ENCODE measurements at places on chromosomes 5 and 9. TPM values are rescaled to one million over a fixed set of nuclear protein-coding genes. Genes with fewer than 3 reads are reported as not detected.

SPRY4 gene
- total RNA-seq = 31.6 TPM

STK32A gene
- total RNA-seq = not detected

DNA sequence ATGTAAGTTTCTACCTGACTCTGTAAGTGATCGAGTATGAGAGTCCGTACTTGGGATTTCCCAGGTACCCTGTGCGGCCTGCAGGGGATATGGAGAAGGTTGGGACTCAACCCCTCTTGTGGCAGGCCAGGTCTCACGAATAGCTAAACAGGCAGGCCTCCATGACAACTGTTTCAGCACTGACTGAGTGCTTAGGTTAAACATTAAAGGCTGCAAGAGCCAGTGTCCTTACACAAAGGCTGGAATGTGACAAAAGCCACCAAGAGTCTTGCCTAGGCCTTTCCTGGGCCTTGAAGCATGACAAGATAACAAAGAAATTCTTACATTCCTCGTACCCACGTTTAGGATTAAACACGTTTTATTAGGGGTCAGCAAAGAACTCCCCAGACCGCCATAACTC is 58.6 kb downstream of the THBS4 start:
- no peak for DNase-seq

DNA sequence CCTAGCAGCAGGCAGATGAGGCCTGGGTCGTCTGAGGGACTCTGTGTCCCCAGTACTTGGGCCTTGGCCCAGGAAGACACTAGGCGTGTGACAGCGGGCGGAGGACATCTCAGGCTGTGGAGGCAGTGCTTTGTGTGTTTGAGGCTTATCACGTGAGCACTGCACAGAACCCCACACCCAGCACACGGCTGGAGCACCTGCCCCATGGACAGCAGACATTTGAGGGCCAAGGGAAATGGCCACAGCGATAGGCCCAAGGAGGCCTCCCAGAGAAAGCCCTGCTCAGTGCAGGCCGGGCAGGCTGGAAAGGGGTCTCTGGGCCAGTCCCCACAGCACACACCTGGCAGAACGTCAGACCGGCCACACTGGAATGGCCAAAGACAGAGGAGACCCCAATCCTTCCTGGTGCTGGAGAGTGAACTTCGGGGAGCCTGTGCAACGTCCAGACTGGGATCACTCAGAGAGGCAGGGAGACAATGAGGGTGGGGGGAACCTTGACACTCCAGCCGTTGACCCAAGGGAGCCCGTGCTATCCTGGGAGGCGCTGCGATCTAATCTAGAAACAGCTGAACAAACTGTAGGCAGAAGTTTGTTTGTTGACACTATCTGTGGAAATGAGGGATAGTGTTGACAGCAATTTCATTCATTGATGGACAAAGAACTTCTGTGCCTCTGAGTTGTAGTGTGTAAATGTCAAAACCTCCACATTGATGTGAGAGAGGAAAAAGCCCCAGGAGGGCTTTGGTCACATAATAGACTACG is 19.6 kb upstream of the FLT4 start:
- DNase-seq = no peak

GRCh38 chr9:121398374-121398773 is 28.3 kb upstream of the STOM start:
- peak; percentile 100 for DNase-seq

GRCh38 chr9:9912459-9912858 is 700.3 kb downstream of the PTPRD start:
- no peak for DNase-seq

DNA sequence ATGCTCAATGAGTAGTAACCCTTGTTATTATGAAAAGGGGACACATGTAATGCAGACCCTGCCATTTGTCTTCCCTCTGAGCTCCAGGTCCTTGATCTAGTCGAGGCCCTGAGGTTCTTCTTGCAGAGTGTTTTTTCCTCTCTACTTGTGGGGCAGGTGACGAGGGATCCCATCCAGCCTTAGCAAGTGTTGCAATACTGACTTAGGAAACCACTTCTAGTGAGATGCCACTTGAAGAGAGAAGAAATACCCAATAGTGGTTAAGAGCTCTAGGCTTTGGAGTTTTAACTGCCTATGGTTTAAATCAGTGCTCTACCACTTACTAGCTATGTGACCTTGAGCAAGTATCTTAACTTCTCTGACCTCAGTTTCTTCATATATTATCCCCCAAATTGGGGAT is 10.2 kb downstream of the PPARGC1B start:
- no peak for DNase-seq
